ENCODE measurements at places on chromosomes 12 and 14. TPM values are rescaled to one million over a fixed set of nuclear protein-coding genes. Genes with fewer than 3 reads are reported as not detected.

DNA sequence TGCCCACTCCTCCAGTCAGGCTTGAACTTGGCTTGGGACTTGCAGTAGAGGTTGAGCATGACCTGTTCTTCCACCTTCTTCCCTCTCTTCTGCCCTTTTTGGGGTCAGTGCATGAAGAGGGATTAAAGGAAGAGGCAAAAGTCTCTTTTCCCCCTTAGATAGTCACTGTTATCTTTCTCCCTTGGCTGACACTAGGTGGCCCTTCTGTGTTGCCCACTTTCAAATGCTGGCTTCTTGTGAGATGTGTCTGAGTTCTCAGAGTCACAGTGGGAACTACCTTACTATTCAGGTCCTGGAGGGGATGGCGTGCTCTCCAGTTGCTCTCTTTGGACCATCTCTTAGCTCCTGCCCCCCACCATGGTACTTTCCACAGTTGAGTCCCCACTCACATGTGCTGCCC lies 73.6 kb downstream of the GPR65 start:
- no peak for DNase-seq
- H3K4me1 ChIP-seq: no peaks in the 10 kb centered on the region
- H3K27me3 ChIP-seq: no peaks in the 10 kb centered on the region
- no peak overlapping the region for H3K4me3 ChIP-seq
- no peaks in the 10 kb centered on the region for H3K36me3 ChIP-seq

Gene RNASE1
- total RNA-seq: 507 TPM

DNA sequence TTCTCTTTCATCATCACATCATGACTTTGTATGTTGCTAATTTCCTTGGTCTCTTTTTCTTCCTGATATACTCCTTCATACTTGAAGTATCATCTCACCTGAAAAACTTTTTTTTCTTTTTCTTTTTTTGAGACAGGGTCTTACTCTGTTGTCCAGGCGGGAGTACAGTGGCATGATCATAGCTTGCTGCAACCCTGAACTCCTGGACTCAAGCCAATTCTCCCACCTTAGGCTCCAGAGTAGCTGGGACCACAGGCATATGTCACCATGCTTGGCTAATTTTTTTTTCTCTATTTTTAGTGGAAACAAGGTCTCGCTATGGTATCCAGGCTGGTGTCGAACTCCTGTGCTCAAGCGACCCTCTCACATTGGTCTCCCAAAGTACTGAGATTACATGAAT lies 107.6 kb downstream of the RALGAPA1 start:
- no peak overlapping the region for H3K27ac ChIP-seq
- H3K4me3 ChIP-seq: no peak overlapping the region
- DNase-seq: no peak
- no peaks in the 10 kb centered on the region for H3K27me3 ChIP-seq
- H3K36me3 ChIP-seq: no peaks in the 10 kb centered on the region
- H3K4me1 ChIP-seq: no peaks in the 10 kb centered on the region

DNA sequence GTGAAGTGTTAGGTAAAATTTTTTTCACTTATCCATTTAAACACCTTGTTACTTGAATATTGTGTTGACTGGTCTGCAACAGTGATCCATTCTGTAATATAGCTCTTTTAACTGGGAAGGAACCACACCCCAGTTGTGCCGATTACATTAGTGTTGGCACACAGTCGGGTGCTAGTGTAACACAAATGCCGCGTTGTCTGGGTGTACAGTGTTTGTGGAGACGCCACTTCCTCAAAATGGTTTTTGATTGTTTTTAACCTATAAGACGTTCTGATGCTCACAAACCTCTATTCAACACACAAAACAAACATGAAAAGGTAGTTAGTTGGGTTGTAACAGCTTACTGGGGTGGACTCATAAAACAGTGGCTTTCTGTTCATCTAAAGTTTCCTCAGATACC lies 48.0 kb upstream of the TRAF3 start:
- H3K4me3 ChIP-seq: no peak overlapping the region
- peak; percentile 18 for DNase-seq
- H3K36me3 ChIP-seq: peaks cover 14% of the 10 kb centered on the region
- no peaks in the 10 kb centered on the region for H3K27me3 ChIP-seq

Gene VDR
- total RNA-seq: 40.9 TPM

GRCh38 chr12:114784526-114784925 lies 100.6 kb upstream of the TBX3 start:
- no peaks in the 10 kb centered on the region for H3K27me3 ChIP-seq
- H3K27ac ChIP-seq: peak overlapping the region; percentile 75
- no peak overlapping the region for H3K4me3 ChIP-seq
- peaks cover 10% of the 10 kb centered on the region for H3K4me1 ChIP-seq
- peak; percentile 62 for DNase-seq

GRCh38 chr12:50390316-50390741 lies 6.1 kb downstream of the FAM186A start:
- H3K36me3 ChIP-seq: no peaks in the 10 kb centered on the region
- peak overlapping the region; percentile 54 for H3K27ac ChIP-seq
- no peaks in the 10 kb centered on the region for H3K27me3 ChIP-seq
- H3K4me1 ChIP-seq: no peaks in the 10 kb centered on the region
- peak; percentile 52 for DNase-seq

DNA sequence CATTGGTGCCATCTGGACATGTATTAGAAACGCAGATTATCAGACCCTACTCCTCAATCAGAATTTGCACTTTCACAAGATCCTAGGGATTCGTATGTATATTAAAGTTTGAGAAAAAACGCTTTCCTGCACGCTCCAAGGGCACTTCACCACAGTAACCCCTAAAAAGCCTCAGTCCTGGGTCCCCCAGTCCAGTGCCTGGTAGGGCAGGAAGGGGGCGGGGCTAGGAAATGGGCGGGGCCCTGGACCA lies 369 bp downstream of the DEPDC4 start:
- no peaks in the 10 kb centered on the region for H3K36me3 ChIP-seq
- peaks cover 35% of the 10 kb centered on the region for H3K4me1 ChIP-seq
- H3K4me3 ChIP-seq: peak overlapping the region; percentile 78
- H3K27ac ChIP-seq: peak overlapping the region; percentile 96
- no peaks in the 10 kb centered on the region for H3K27me3 ChIP-seq

DNA sequence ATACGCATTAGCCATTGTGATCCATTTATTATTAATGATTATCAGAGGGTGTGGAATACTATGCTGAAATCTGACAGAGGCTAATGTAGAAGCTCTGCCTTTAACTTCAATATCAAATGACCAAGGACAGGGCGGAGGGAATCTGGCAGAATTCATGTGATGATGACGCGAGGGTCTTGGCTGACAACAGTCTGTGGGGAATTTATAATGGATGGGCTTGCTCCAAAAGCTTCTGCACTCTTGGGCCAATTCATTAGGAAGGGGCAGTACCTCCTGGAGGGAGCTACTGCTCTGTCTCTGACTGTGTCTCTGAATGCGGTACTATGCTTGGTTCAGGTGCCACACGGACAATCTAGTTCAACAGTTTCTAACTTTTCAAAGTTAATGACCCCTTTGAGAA lies 46.2 kb downstream of the GALNT8 start:
- H3K4me1 ChIP-seq: no peaks in the 10 kb centered on the region
- H3K36me3 ChIP-seq: no peaks in the 10 kb centered on the region
- no peak overlapping the region for H3K4me3 ChIP-seq
- no peak for DNase-seq
